ENCODE measurements at places on chromosomes 3 and 15.
A peak's percentile ranks its signal among the peaks of the same experiment; 100 is the strongest.

- DNase-seq = no peak
Observed at GRCh38 chr3:79018671-79019136, 749.1 kb downstream of the ROBO1 start.

DNA sequence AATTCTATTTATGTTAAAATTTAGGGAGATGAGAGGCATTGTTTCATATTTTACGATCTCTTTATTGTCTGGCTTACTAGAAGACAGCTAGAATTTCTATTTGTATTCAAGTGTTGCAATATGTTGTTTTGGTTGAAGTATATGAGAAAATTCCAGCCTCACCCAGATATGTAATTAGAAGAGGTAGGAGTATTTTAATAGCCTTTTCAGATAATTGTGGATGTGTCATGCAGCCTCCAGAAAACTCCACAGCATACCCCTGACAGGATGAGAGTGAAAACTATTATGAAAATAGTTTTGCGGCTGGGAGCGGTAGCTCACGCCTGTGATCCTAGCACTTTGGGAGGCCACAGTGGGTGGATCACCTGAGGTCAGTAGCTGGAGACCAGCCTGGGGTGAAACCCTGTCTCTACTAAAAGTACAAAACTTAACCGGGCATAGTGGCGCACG lies 21.5 kb upstream of the USP3 start:
- no peak for DNase-seq

GRCh38 chr15:46556010-46556409 lies 921.2 kb downstream of the SQOR start:
- DNase-seq = no peak

DNA sequence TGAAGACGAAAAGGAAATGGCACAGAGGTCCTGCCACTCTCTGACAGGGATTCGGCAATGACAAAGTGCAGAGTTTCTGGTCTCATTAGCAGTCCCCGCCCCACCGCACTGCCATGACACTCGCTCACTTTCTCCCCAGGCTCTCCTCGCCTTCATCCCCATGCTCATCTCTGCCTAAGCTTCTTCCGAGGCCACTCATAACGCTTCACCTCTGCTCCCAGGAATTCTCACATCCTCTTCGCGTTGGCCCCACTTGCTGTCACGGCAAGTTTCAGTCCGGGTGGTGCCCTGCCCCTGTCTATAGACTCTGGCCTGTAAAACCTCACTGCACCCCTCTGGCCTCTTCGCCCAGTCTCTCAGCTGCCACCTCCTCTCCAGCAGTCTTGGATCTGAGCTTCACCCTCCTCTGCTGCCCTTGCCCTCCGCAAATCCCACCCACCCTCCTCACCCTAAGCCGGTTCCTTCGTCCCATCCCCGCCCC lies 654 bp downstream of the RUBCN start:
- peak; percentile 50 for DNase-seq

DNA sequence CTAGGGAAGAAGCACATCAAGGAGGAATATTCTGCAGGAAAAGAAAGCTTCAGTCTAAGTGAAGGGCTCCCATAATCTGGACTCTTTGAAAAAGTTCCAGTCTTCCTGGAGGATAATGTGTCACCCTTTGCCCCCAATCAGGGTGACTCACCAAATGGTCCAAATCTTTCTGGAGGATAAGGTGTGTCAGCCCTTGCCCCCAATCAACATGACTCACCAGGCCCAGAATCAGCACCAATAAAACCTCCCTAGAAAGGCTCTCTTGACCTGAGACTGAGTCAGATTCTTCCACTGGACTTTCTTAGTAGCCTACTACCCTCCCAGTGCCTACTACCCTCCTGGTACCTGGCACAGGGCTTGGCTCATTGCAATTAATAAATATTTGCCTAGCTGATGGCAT lies 9.5 kb upstream of the ARL14 start:
- no peak for DNase-seq

DNA sequence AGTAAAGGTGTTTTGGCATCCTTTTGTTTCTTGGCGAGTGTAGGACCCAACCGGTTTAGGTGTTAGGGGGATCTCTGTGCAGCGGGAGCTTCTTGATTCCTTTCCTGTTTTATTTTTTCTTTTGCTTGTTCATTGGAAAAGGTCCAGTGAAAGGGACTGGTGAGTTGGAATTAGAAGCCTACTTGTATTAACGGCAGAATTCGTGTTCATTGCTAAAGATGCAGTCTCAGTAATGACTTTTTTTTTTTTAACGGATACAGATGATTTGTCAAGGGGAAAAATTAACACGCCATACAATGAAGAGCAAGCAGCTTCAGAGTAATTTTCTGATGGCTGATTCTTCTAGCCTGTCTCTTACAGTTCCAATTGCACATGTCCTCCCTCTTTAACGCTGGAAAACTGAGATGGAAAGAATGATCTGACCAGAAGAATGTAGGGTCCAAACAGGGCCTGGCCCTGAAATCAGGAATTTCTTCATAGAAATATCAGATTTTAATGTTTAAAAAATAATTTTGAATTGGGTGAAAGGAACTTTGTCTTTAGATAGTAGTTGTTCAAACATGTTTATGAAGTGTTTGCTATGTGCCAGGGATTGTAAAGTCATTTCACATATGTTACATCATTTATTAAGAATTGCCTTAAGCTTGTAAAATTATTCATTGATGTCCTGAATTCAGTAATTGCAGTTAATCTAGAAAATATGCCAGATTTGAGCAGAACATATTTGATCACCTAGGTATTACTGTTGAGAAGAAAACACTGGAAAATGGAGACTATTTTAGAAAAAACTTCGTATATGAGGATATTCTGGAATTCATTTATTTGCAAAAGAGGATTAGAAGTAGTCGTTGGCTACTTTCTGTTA lies 1.4 kb downstream of the MAPK6 start:
- DNase-seq = no peak

DNA sequence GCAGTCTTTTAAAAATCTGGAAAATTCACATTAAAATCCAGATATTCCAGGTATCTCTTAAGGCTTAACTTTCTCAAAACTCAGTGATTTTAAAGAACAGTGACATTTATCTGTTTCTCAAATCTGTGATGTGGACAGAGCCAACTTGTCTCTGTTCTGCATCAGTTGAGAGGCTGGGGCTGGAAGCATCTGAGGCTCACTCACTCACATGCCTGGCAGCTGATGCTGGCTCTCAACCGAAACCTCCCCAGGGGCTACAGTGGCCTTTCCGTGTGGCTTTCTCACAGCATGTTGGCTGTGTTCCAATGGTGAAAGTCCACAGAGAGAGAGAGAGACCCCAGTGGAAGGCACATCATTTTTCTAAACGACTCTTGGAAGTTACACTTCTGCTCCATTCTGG lies 53.5 kb downstream of the CEMIP start:
- no peak for DNase-seq

GRCh38 chr3:133273346-133273745 lies 126.5 kb upstream of the BFSP2 start:
- no peak for DNase-seq

DNA sequence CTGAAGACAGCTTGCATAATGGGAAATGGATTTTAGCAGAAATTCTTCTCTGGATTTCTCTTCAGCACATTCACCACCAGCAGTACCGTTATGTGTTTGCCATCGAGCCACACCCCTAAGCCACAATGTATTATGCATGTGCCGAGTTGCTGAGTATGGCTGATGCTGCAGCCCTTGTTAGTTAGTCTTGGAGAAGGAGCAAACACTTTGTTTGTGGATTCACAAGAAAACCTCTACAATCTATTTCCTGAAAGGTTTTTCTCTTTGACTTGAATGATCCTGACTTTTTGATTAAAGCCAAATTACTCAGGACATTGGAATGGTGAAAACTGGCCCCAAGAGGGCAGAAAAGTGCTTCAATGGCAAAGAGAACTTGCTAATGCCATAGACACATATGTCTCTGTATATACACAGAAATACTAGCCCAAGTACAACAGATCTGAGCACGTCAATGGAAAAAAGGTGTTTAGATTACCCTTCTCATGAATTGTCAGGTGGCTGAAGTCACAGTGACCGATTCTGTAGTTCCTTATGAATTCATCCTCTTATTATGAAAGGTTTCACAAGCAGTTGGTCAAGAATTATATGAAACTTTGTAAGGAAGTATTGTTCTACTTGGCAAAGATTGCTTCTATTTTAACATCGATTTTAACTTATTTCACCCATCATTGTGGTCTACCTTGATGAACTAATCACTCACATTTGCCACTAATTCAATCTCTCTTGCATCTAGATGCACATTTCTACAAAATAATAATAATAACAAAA lies 103.0 kb downstream of the P3H2 start:
- no peak for DNase-seq

GRCh38 chr3:101077361-101078011 lies 84.3 kb upstream of the ABI3BP start:
- no peak for DNase-seq

DNA sequence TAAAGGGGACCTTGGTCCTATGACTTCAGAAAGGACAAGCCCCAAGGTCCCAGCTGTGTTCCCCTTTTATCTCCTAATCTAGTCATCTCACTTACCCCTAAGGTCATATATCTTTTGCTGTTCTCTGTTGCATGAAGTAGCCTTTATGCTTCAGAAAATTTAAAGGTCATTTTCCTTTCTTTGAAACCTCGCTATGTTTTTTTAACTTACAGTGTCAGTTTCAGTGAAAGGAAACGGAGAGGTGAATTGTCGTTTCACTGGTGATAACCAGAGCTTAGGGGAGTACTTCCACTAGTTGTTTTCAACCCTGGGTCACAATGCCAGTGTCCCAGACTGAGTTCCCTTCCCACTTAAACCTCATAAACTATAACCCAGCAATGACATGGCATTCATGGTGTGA lies 357.4 kb downstream of the GAP43 start:
- no peak for DNase-seq

- no peak for DNase-seq
Observed at GRCh38 chr3:129052675-129053074, 7.9 kb upstream of the GP9 start.

- no peak for DNase-seq
Observed at GRCh38 chr3:100001526-100002270, 112.6 kb downstream of the FILIP1L start.

GRCh38 chr15:90496791-90497190 lies 32.9 kb upstream of the CRTC3 start:
- no peak for DNase-seq

GRCh38 chr15:68148039-68148438 lies 57.1 kb downstream of the CALML4 start:
- DNase-seq = no peak

DNA sequence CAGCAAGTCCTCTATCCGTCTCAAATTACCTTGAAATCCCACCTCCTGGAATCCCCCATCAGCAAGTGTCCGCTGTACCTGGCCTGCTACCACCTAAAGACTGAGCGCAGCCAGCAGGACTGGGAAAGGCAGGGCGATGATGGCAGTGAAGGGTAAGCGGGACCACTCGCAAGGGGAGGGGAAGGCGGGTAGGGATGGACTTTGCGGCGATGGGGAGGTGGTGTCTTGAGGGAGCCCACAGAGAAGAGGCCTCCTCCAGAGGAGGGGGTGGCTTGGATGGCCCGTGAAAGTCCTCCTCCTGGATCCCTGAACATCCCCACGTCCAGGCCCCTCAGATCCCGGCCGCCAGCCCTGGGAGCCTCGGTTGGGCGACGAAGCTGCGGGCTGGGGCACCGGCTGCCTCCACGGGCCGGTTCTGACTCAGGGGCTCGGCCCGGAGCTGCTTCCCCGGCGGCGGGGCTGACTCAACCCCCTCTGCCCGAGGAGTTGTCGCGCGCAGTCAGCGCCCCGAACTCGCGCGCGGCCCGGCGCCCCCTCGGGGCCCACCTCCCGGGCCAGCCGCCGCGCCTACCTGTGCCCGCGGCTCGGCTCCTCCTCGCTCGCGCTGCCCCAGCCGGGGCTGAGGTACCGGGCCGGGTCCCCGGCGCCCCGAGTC lies 512 bp downstream of the LARP6 start:
- DNase-seq = no peak

DNA sequence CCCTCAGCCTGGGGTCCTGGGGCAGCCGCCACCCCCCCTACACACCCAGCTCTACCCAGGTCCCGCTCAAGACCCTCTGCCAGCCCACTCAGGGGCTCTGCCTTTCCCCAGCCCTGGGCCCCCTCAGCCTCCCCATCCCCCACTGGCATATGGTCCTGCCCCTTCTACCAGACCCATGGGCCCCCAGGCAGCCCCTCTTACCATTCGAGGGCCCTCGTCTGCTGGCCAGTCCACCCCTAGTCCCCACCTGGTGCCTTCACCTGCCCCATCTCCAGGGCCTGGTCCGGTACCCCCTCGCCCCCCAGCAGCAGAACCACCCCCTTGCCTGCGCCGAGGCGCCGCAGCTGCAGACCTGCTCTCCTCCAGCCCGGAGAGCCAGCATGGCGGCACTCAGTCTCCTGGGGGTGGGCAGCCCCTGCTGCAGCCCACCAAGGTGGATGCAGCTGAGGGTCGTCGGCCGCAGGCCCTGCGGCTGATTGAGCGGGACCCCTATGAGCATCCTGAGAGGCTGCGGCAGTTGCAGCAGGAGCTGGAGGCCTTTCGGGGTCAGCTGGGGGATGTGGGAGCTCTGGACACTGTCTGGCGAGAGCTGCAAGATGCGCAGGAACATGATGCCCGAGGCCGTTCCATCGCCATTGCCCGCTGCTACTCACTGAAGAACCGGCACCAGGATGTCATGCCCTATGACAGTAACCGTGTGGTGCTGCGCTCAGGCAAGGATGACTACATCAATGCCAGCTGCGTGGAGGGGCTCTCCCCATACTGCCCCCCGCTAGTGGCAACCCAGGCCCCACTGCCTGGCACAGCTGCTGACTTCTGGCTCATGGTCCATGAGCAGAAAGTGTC lies 30.2 kb downstream of the PTPN23 start:
- DNase-seq = no peak

DNA sequence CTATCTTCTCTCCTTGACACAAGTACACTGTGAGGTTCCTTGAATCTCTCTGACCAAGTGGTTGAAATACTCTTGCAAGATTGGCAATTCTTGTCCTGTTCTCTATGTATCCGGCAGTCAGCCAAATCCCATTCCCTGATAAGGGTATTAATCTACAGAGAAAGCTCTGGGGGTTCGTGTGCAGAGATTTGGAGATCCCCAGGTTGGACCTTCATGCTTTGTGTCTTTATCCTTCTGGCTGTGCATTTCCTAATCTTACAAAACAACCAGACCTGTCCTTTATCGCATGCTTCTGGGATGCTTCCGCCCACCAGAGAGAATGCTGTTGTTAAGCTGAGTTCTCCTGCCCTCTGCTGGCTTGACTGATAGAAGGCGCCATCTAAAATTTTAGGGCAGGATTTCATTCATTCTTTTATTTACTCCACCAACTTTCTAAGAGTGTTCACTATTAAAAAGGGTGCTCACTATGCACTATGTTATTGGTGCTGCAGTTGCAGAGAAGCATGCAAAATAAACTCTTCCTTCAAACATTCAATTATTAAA lies 8.6 kb upstream of the SST start:
- no peak for DNase-seq

DNA sequence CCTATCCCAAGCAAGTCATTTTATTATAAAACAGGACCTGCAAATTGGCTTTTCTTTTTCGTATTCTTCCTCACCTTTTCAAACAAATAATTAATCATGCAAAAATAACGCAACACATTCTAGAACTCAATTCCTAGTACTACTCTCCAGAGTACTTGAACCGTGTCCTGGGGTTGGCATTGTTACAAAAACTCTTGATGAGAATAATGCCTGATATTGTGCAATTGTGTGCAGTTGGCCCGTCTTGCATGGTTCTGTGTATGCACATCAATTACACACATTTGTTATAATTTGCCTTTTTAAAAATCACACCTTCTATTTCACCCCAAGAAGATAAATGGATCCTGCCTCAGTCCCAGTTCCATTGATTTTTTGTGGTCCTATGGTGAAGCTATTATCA lies 205.4 kb downstream of the EPHB1 start:
- DNase-seq = no peak
